Stimulated activated CD8-positive, alpha-beta memory T cell treated with anti-CD3 and anti-CD28 coated beads, Interleukin-4, amount 100 ng/mL, for 48 hours (primary cell): ENCODE measurements at places on chromosomes 1 and 21.

- DNase-seq: no peak
Measured at GRCh38 chr21:27739187-27739586, 772.3 kb upstream of the ADAMTS5 start.

GRCh38 chr1:910881-911721 is 12.6 kb upstream of the SAMD11 start:
- no peak for DNase-seq

DNA sequence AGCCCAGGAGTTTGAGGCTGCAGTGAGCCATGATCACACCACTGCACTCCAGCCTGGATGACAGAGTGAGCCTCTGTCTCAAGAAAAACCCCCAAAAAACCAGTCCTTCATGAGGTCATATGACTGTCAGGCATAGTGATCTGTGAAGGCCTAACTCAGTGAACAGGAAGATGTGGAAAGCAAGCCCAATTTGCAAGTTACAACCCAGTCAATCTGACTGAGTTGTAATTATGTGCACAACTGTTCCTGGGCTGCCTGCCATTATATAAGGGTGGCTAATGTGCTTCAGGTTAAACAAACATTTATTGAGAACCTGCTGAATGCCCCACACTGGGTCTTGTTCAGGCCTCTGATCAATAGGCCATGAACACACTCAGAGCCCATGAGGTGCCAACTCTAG is 38.2 kb upstream of the KIRREL1 start:
- DNase-seq: no peak

DNA sequence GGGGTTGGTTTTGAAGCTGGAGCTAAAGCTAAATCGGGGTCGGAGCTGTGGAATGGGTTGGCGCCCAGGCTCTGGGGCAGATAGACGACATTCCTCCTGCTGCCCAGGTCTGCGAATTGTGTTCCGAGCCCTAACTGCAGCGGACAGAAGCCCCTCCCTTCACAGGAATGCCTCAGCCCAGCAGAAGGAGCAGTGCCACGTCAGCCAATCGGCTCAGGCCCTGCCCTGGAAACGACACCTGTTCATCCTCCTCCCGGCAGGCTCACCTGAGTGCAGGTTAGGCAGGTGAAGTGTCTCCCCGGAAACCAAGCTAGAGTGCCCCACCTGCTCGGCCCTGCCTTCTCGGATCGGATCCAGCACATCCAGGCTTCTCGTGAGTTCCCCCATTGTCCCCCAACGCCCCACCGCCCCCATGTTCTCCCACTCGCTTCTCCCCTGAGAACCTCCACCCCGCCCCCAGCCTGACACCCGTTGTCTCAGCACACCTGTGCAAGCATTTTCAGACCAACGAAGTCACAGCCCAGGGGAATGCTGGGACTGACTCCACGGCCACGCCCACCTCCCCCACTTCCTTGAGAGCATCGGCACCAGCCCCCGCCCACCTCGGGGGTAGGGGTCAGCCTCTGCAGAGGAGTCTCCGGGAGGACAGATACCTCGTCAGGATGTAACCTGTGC is 775 bp downstream of the TMEM125 start:
- peak; percentile 36 for DNase-seq

GRCh38 chr1:218945050-218945449 is 228.6 kb upstream of the LYPLAL1 start:
- no peak for DNase-seq

DNA sequence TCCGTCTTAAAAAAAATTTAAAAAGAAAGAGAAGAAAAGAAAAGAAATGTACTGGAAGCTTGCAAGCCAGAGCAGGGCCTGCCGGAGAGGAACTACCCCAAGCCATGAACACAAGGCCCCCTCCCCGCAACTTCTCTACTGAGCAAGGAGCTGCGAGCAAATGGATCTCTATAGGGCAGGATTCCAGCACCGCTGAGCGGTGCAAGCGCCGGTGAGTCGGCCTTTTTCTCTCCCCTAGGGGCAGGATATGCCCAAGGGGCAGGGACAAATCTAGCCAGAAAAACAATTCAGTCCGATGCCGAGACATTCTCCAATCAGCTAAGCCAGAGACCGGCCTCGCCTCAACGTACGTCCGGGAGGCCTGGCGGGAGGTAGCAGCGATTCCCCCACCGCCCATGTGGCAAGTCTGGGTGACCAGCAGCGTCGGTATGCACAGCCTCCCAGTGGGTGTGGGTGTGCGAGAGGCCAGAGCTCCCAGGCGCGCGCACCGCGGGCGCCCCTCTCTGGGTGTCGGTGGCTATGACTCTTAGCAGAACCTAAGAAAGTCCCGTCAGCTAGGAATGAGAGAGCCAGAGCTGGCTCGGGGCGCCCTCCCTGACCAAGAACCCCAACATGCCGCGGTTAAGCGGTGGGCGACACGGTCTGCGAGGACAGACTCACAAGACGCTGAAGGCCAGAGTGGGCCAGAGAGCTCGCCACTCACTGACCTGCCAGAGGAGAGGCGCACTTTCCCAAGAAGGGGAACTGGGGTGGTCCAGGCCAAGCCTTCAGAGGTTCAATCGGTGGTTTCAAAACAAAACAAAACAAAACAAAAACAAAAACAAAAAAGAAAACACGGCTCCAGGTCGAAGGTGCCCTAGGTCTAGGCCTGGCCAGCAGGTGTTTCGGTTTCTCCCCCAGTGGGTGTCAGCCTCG is 1.9 kb downstream of the CSMD2 start:
- DNase-seq: peak; percentile 52

- no peak for DNase-seq
Measured at GRCh38 chr1:53378061-53378460, 50.2 kb upstream of the LRP8 start.

DNA sequence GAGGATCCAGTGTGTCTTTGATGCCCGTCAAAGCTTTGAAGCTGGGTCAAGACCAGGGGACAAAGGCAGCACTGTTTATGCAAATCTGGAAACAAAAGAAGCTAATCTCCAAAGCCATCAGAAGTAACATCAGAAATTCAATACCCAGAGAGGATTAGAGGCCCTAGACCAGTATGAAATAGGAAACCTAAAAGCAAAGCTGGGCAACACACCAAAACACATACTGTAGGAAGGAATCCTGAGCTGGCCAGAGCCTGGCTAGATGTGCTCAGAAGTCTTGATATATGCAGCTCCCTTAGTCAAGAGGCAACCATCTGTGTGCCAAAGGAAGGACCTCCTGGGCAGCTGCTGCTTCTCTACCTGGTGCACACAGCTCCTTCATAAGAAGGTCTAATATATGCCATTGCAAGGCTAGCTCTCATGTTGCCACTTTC is 12.3 kb downstream of the COLGALT2 start:
- no peak for DNase-seq

DNA sequence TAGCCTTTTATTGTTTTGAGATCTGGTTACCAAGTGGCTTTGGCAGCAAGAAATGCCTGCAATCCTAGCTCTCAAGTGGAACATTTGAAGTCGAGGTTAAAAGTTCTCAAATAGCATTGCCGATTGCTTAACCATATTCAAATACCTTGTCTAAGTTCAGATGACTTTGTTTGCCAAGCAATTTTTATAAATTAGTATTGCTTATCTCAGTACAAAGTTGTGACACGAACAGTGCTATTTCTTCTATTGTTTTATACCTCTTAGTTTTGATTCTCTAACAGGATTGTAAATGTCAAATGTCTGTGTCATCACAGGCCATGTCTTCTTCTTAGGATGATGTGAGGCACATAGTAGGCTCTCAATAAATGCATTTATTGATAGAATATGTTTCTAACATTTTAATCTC is 633.3 kb downstream of the PTPRC start:
- no peak for DNase-seq

DNA sequence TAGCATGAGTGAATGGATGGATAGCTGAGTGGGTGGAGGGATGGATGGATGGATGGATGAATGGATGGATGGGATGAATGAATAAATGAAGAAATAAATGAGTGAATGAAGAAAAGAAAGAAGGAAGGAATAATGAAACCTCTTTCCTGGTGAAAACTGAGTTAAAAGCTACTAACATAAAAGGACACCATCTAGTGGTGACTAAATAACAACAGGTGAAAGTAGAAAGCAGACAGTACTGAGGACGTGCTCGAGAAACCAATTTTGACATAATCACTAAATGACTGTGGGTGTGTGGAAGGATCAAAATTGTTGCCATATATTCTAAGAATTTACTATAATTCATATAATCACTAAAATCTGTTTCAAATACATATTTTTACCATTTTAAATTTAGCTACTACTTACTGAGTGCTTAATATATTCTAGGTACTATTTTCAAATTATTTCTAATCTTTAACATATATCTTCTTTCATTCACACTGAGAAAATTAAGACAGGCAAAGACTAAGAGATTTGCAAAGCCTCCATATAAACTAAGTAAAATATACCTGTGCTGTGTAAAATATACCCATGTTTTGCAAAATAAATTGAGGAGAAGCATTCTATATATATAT is 522.9 kb downstream of the LRRIQ3 start:
- no peak for DNase-seq

GRCh38 chr1:185139246-185139645 is 17.5 kb downstream of the TRMT1L start:
- DNase-seq: no peak

DNA sequence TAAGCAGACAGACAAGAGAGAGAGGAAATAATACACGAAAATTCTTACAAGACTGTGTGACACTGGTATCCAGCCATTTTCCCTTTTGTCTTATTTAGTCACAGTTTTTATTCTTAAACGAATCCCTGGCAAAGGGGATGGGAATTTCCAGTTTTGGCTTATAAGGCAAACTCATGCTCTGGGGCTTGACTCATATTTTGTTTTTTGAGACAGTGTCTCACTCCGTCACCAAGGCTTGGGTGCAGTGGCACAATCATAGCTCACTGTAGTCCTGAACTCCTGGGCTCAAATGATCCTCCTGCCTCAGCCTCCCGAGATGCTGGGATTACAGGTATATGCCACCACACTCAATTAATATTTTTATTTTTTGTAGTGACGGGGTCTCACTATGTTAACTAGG is 31.9 kb downstream of the PTGER3 start:
- no peak for DNase-seq

DNA sequence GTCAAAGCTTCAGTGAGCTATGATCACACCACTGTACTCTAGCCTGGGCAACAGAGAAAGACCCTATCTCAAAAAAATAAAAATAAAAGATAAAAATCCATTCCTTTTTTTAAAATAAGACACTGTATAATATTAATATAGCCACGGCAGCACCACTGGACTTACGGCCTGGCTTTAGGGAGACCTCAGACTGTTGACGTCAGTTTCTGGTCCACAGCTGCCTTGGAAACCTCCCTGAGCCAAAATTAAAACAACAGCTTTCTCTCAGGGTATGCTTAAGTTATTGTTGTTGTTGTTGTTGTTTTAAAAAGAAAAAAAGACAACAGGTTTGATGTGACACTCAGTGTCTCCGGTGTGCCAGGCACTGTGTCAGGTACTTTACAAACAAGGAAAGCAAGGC is 42.0 kb downstream of the CAPZB start:
- no peak for DNase-seq

DNA sequence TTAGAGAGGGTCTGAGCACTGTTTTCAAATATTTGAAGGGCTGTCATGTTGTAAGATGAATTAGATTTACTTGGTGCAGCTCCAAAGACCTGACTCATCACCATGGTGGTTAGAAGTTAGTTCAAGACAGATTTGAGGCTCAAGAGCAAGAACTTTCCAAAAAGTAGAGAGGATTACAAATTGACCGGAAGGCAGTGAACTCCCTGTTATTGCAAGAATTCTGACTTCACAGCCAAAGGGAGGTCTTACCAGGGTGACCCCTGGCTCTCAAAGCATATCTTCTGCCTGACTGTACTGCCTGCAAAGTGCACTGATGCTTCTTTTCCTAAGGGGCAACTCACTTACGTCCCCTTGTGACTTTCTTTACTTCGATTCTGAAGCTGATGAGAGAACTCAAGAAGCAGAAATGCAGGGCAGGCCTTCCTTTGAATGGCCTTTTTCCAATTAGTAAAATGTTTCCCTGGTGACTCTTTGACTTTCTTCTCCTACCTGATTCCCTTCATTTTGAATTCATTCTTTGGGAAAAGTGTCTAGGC is 86.4 kb downstream of the NAV1 start:
- no peak for DNase-seq
